ENCODE measurements at places on chromosomes 1 and 21. TPM values are rescaled to one million over a fixed set of nuclear protein-coding genes. Genes with fewer than 3 reads are reported as not detected.

- DNase-seq = no peak
- H3K27me3 ChIP-seq = no peaks in the 10 kb centered on the region
- H3K36me3 ChIP-seq = no peaks in the 10 kb centered on the region
- no peak overlapping the region for H3K27ac ChIP-seq
Measured at GRCh38 chr1:72623299-72623708, 341.0 kb upstream of the NEGR1 start.

GRCh38 chr1:60151311-60151710 is 77.7 kb upstream of the C1orf87 start:
- H3K36me3 ChIP-seq = no peaks in the 10 kb centered on the region
- H3K4me1 ChIP-seq = no peaks in the 10 kb centered on the region

- H3K4me3 ChIP-seq = no peak overlapping the region
- no peaks in the 10 kb centered on the region for H3K4me1 ChIP-seq
- H3K27ac ChIP-seq = no peak overlapping the region
- no peaks in the 10 kb centered on the region for H3K36me3 ChIP-seq
- no peak for DNase-seq
- no peaks in the 10 kb centered on the region for H3K27me3 ChIP-seq
Measured at GRCh38 chr1:113459279-113459678, 69.0 kb downstream of the MAGI3 start.

- peak overlapping the region; percentile 96 for H3K27ac ChIP-seq
- no peaks in the 10 kb centered on the region for H3K36me3 ChIP-seq
- H3K4me3 ChIP-seq = peak overlapping the region; percentile 66
- H3K4me1 ChIP-seq = peaks cover 14% of the 10 kb centered on the region
- DNase-seq = peak; percentile 76
- no peaks in the 10 kb centered on the region for H3K27me3 ChIP-seq
Measured at GRCh38 chr1:211680752-211681327, 5.4 kb upstream of the NEK2 start.

The KCNE2 gene
- total RNA-seq = 0.48 TPM

DNA sequence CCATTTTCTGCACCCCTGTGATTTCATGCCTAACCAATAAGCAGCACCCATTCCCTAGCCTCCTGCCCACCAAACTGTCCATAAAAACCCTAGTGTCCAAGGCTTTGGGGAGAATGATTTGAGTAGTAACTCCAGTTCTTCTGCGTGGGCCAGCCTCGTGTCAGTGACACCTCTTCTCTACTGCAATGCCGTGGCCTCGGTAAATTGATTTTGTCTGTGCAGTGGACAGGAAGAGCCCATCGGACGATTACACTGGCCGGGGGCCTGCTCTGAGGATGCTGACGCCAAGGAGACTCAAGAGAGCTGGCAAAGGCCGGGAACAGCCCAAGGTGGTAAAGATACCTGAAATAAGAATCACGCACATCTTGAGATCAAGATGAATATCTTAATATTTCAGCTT is 29.3 kb downstream of the RSPH1 start:
- H3K4me1 ChIP-seq = peaks cover 45% of the 10 kb centered on the region
- no peaks in the 10 kb centered on the region for H3K27me3 ChIP-seq
- H3K27ac ChIP-seq = no peak overlapping the region
- H3K4me3 ChIP-seq = no peak overlapping the region

DNA sequence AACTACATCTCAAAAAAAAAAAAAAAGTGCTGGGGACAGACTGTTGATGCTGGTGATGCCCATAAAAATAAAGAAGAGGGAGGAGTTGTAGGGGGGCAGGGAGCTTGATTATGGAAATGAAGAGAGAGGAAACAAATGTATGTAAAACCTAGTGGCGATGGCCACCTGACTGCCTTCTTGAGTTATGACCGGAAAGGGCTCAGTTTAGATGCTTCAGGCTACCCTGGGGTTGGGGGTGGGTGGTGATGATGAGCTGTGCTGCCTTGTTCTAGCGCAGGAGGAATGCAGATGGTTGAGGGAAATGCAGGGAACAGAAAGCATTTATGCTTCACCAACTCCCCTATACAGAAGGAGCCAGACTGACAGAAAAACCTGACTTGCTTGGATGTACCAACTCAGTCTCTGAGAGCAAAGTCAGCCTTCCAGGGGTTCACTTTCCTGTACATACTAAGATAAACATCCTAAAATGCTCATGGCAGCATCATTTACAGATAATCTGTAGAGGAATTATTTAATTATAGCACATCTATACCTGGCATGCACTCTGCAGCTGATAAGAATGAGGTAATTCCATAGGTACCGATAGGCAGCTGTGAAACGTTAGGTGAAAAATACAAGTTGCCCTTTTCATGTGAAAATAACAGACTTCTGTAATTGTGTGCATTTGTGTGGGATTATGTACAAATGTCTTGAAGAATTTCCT is 8.0 kb upstream of the BCAR3 start:
- no peaks in the 10 kb centered on the region for H3K36me3 ChIP-seq
- H3K4me3 ChIP-seq = no peak overlapping the region
- DNase-seq = no peak
- H3K27me3 ChIP-seq = peaks cover 56% of the 10 kb centered on the region
- no peaks in the 10 kb centered on the region for H3K4me1 ChIP-seq

DNA sequence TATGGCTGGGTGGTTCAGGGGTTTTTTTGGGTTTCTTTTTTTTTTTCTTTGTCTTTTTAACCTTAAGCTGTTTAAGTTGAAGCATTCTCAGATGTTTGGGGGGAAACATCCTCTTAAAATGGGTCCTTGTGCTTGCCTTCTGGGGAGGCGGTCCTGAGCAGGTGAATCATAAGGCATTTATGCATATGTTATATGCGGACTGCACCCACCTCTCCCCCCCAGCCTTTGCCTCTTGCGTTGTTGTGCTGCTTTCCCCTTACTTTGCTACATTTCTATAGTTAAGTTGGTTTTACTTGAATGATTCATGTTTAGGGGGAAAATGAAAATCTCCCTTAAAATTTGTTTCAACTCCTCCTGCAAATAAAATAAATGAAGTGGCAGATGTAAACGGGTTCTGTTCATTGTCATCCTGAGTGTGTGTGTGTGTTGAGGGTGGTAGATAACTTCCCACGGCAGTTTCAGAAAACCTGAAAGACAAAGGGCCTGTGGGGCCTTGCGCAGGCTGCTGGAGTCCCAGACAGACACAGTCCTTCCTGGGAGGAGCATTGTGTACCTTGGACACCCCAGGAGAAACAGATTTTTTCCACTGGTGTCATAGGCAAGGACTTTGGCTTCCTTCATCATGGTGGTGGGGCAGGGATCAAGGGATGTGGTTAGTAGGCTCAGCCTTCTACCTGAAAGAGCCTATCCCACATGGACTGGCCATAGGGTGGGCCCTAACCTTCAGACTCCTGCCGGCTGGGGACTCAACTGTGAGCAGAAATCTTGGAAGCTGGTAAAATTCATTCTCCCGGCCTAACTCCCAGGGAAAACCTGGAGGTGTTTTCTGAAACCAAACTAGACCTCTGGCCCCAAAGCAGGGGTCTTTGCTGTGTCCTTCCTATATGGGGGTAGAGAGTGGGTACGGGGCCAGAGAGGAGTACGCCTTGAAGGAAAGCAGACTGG is 926 bp upstream of the SH3D21 start:
- H3K4me3 ChIP-seq = peak overlapping the region; percentile 94
- no peaks in the 10 kb centered on the region for H3K27me3 ChIP-seq
- peak; percentile 56 for DNase-seq
- H3K4me1 ChIP-seq = peaks cover 62% of the 10 kb centered on the region
- H3K27ac ChIP-seq = peak overlapping the region; percentile 83
- peaks cover 19% of the 10 kb centered on the region for H3K36me3 ChIP-seq

DNA sequence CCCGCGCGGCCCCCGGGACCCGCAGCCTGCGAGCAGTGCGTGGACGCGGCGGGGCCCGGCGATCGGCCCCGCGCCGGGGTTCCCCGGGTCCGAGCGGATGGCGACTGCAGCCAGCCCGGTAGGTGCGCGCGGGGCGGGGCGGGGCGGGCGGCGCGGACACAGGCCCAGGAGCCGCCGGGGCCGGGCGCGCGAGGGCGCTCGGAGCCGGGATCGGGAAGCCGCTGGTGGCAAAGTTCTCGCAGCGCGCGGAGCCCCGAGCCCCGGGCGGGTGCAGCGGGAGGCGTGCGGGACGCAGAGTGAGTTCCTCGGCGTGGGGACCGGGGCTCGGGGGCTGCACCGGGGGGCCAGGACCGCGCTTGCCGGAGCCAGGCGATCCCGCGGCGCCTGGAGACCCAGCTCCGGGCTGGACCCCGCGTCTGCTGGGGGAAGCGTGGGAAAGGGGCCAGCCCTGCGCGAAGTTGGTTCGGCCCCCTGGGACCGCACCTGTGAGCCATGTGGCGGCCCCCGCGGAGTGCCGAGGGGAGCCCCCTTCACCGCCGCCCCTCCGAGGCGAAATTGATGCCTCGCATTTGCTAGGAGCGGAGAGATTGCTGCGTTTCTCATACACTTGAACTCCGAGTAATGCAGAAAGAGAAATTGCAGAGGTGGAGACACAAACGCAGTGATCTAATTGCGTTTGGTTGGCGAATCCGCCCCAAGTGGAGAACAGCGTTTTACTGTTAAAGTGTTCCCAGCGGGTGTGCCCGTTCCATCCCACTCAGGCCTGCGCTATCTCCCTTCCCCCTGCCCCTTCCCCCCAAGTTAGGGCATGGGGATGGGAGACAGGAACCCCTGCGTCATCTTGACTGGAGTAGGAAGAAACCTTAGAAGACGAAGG is 228.9 kb upstream of the TMEM51 start:
- H3K36me3 ChIP-seq = no peaks in the 10 kb centered on the region
- H3K27ac ChIP-seq = no peak overlapping the region
- peak; percentile 24 for DNase-seq
- peaks cover 42% of the 10 kb centered on the region for H3K27me3 ChIP-seq
- peak overlapping the region; percentile 74 for H3K4me3 ChIP-seq
- H3K4me1 ChIP-seq = peaks cover 4% of the 10 kb centered on the region

The MEGF6 gene
- total RNA-seq = 4.9 TPM

The NHLH2 gene
- total RNA-seq = not detected

The TUFT1 gene
- total RNA-seq = 4.8 TPM

- peaks cover 21% of the 10 kb centered on the region for H3K27me3 ChIP-seq
- H3K4me3 ChIP-seq = no peak overlapping the region
- H3K27ac ChIP-seq = no peak overlapping the region
- H3K36me3 ChIP-seq = no peaks in the 10 kb centered on the region
- no peaks in the 10 kb centered on the region for H3K4me1 ChIP-seq
- no peak for DNase-seq
Measured at GRCh38 chr1:119600976-119601375, 47.1 kb downstream of the ZNF697 start.

The TCHHL1 gene
- not detected for total RNA-seq

The PRRX1 gene
- not detected for total RNA-seq

The PRR9 gene
- total RNA-seq = not detected

The PADI6 gene
- total RNA-seq = not detected

- H3K27ac ChIP-seq = no peak overlapping the region
- no peak overlapping the region for H3K4me3 ChIP-seq
- peaks cover 42% of the 10 kb centered on the region for H3K4me1 ChIP-seq
- no peak for DNase-seq
- H3K27me3 ChIP-seq = no peaks in the 10 kb centered on the region
Measured at GRCh38 chr1:116984406-116985160, 17.0 kb upstream of the CD101 start.

- DNase-seq = no peak
- H3K27me3 ChIP-seq = no peaks in the 10 kb centered on the region
- H3K36me3 ChIP-seq = no peaks in the 10 kb centered on the region
- no peak overlapping the region for H3K4me3 ChIP-seq
- H3K27ac ChIP-seq = no peak overlapping the region
Measured at GRCh38 chr21:36780861-36781260, 81.9 kb downstream of the SIM2 start.

- H3K36me3 ChIP-seq = no peaks in the 10 kb centered on the region
- H3K4me3 ChIP-seq = no peak overlapping the region
- no peaks in the 10 kb centered on the region for H3K4me1 ChIP-seq
- DNase-seq = no peak
- peaks cover 7% of the 10 kb centered on the region for H3K27me3 ChIP-seq
- H3K27ac ChIP-seq = no peak overlapping the region
Measured at GRCh38 chr1:114522264-114522575, 11.2 kb upstream of the TRIM33 start.

DNA sequence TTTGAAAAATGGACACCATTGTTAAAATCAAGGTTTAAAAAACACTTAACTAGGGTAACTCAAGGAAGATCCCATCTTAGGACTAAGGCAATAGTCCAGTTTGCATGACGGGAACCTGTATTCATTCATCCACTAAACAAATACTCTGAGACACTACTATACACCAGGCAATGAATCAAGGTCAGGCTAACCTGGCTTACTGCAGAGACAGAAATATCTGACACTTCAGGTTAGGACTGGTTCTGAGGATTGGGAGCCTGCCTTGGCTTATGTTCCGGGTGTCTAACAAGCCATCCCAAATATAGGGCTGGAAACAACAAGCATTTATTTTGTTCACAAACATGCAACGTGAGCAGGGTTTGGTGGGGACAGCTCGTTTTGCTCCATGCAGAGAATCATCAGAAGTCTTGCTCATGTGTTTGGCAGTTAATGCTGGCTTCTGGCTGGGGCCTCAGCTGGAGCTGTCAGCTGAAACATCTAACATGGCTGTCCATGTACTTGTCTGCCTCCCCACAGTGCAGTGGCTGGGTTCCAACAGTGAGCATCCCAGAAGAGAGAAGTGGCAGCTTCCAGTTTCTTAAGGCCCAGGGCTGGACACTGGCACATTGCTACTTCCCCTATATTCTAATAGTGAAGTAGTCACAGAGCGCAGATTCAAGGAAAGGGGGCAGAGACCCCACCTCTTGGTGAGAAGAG is 37.0 kb upstream of the CAMK1G start:
- no peaks in the 10 kb centered on the region for H3K36me3 ChIP-seq
- no peak overlapping the region for H3K4me3 ChIP-seq
- no peak for DNase-seq
- H3K27me3 ChIP-seq = peaks cover 26% of the 10 kb centered on the region
- no peak overlapping the region for H3K27ac ChIP-seq
- H3K4me1 ChIP-seq = peaks cover 7% of the 10 kb centered on the region

DNA sequence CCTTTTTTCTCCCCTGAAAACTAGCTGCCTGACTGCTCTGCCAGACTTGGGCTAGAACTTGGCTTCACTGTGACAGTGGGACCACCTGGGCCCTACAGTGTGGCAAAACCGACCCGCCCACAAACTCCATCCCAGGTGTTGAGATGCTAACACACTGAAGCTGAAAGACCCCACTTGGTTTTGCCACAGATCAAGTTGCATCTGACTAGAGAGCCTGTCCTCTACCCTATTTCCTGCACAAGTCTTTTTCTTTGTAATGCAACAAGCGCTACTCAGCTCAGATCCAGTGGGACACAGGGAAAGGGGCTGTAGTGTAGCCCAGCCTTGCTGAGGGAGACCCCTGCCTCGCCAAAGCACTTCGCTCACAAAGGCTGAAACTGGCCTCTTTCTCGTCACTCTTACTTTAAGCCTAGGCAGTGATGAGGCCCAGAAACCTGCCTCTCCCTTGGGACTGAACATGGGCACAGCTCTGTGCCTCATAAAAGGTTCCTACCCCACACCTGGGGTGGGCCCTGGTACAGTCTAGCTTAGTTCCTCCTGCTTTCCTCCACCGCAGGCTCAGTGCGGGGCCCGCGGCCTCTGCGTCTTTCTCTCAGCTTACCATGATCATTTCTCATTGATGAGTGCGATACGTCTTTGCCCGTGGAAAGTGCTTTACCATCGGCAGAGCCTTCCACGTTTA is 9.7 kb downstream of the ALPL start:
- no peaks in the 10 kb centered on the region for H3K36me3 ChIP-seq
- no peak overlapping the region for H3K4me3 ChIP-seq
- H3K27me3 ChIP-seq = no peaks in the 10 kb centered on the region
- H3K27ac ChIP-seq = no peak overlapping the region

The RNU1-3 gene
- total RNA-seq = 1,100 TPM

The C1orf210 gene
- total RNA-seq = not detected

- H3K27ac ChIP-seq = no peak overlapping the region
- no peak for DNase-seq
- H3K27me3 ChIP-seq = peaks cover 16% of the 10 kb centered on the region
- no peaks in the 10 kb centered on the region for H3K36me3 ChIP-seq
- H3K4me3 ChIP-seq = no peak overlapping the region
- H3K4me1 ChIP-seq = peaks cover 7% of the 10 kb centered on the region
Measured at GRCh38 chr1:42368096-42368795, 12.3 kb upstream of the RIMKLA start.

Data from activated T-cell treated with anti-CD3 and anti-CD28 coated beads, Interleukin-2, amount 50 U/mL, for 72 hours (primary cell).